Stimulated activated naive CD8-positive, alpha-beta T cell treated with anti-CD3 and anti-CD28 coated beads, Interleukin-15, amount 100 ng/mL, for 72 hours (primary cell): ENCODE measurements at places on chromosomes 5 and 9.

DNA sequence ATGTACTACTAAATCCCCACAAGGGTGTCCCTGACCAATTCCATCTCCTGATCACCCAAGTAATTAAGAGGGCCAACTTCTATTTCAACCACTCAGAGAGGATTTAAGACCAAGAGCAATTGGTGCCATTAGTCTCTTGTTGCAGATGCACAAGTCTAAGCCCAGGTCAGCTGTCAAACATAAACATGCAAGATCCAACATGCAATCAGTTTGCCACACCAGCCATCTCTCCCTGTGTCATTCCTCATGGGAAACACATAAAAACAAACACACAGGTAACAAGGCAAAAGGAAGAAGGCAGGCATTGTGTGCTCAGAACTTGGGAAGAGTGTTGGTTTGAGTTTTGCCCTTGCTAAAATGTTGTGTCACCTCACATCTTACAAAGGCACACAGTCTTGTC, 139.2 kb downstream of the SPOCK1 start:
- DNase-seq, result no peak

GRCh38 chr5:93053825-93054224, 527.2 kb downstream of the NR2F1-AS1 start:
- DNase-seq, result no peak

DNA sequence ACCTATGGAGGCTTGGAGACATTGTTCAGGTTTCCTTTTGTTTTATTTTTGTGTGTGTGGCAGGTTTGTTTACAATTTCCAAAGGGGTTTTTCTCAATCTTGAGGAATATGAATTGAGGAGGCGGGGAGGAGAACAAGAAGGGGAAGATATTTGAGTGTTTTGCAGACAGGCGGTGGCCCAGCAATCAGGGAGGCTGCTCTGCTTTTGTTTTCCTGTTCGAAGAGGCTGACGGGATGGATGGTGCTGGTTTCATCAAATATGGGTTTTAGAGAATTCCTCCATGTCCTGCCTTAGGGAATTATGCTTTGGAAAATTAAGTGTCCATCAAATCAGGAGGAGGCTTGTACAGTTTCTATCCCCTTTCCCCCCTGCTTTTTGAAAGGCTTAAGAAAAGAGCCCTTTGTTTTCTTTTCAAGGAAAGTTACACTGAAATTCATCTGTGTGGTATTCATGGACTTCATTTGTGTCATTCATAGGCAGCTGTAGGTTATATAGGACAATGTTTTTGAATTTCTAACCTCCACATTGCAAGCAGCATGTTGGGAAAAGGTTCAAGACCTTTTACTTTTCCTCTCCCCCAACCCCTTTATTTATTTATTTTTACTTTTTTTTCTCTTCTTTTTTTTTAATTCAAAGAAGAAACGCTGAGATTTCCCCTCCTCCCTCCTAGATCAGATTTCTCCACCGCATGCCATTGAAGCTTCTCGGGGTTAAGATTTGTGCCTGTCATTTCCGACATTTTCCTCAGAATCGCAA, 107.4 kb downstream of the ZNF462 start:
- DNase-seq, result no peak

- no peak for DNase-seq
Observed at GRCh38 chr5:82298668-82299067, 20.5 kb upstream of the RPS23 start.

DNA sequence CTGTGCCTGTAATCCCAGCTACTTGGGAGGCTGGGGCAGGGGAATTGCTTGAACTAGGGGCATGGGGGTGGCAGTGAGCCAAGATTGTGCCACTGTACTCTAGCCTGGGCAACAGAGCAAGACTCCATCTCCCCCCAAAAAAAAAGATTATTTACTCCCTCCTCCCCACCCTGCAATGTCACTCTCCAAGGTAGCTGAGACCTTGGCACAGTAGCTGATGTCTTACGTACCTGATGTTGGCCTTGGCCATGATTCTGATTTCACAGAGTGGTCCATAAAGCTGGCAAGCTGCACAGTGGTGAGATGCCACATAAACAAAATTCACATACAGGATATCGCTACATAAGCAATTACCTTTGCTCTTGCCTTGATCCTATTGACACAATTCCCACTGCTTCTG, 108.5 kb downstream of the CAVIN4 start:
- no peak for DNase-seq

GRCh38 chr5:138792195-138792790, 39.1 kb downstream of the CTNNA1 start:
- DNase-seq, result no peak

DNA sequence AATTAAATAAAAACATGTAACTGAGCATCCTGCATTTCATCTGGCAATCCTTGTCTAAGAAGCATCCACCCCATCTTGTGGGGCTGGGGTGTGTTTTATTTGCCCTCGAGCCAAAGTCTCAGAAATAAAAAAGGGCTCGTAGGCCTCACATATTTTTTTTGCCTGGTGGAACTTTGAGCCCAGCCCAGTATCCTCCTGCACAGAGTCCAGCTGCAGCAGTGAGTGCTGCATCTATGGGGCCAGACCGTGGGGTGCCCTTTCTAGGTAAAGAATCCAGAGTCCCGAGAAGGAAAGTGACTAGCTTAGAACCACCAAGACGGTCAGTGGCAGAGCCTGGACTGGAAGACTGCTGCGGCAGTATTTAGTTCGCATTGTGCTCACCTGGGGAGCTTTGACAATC, 33.1 kb downstream of the NEURL1B start:
- DNase-seq, result no peak

GRCh38 chr9:129178568-129179382, 714 bp upstream of the IER5L start:
- no peak for DNase-seq

- no peak for DNase-seq
Observed at GRCh38 chr9:34096751-34097150, 29.7 kb downstream of the DCAF12 start.

- DNase-seq, result peak; percentile 13
Observed at GRCh38 chr5:90802474-90803317, 244.1 kb downstream of the ADGRV1 start.

DNA sequence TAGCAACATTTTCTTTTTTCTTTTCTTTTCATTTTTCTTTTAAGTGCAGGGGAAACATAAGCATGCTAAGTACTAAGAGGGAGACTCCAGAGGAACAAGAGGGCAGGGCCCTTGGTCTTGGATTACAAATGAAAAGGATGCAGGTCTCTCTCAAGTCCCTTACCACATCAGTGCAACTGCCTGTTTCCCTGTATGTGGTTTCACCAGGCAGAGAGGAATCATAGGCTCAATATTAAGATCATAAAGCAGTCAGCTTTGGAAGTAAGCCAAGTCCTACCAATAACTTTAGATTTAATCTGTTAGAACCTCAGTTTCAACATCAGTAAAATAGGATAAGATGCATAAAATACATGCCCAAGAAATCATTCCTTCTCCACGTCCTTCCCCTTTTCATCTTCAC, 422.7 kb upstream of the PAPPA start:
- DNase-seq, result no peak
